ENCODE measurements at places on chromosomes 3 and 15.

GRCh38 chr3:196412704-196413103 is 19.5 kb downstream of the UBXN7 start:
- DNase-seq = no peak

GRCh38 chr3:195895078-195895860 is 13.1 kb downstream of the TNK2 start:
- DNase-seq = no peak

DNA sequence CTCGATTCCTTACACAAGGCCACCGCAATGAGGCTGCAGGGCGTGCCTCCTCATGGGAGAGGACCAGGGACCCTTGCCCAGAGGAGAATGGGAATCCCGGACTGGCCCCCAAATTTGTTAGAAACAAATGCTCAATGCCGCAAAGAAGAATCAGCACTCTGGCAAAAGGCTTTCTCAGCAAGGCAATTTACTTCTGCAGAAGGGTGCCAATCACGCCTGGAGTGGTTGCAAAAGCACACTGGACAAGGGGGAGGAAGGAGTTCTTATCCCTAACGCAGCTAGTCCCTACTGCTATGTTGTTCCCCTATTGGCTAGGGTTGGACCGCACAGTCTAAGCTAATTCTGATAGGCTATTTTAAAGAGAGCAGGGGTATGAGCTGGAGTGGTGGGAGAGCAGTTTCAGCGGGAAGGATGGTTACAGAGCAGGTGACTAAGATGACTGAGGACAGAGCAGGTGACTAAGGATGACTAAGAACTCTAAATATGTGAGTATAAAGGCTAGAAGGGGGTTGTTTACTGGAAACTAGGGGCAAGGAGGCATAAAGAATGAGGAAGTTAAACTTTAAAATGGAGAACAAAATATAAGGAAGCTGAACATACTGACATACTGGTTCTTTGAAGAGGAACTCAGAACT is 48.5 kb downstream of the KATNBL1 start:
- no peak for DNase-seq

DNA sequence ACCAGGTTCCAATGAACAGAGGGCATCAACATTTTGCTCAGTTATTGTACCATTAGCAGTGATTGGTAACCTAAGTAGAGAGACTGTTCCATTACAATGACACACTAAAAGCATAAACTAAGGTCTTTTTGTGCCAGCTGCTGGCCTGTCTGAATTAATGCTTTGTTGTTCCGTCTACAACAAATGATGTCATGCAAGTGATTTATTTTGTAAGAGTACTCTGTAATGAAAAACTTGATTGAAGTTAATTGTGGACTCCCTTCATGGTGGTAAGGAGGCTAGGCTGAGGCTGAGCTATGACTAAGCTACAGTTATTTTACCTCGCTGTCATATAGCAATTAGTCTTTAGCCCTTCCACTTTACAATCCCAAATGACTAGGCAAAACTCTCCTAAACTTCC is 23.2 kb downstream of the RCN2 start:
- DNase-seq = no peak

GRCh38 chr15:40685376-40685775 is 9.6 kb upstream of the RAD51 start:
- DNase-seq = no peak

DNA sequence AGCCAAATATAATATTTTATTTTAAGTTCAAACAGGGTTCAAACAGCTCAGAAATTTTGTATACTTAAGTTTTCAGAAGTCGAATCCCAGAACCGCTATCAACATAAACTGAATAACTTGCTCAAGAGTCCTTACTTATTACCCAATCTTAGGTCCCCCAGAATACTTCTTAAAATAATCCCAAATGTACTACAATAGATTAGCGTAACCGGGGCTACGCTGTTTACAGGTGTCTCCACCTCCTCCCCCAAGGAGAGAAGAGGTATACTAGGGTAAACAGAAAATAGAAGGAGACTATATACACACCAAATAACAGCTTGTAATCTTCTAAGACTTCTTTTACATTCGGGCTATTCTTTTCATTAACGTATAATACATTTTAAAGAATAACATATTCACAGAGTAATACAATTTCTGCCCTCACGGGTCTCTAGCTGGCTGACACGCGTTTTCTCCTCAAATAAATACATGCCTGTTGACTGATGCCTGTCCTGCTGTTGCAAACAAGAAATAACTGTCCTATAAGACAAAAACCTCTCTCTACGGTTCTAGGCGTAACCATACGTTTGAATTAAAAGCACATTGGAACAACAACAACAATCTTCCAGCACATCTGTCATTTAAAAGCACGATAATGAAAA is 1.3 kb downstream of the DENND4A start:
- no peak for DNase-seq

DNA sequence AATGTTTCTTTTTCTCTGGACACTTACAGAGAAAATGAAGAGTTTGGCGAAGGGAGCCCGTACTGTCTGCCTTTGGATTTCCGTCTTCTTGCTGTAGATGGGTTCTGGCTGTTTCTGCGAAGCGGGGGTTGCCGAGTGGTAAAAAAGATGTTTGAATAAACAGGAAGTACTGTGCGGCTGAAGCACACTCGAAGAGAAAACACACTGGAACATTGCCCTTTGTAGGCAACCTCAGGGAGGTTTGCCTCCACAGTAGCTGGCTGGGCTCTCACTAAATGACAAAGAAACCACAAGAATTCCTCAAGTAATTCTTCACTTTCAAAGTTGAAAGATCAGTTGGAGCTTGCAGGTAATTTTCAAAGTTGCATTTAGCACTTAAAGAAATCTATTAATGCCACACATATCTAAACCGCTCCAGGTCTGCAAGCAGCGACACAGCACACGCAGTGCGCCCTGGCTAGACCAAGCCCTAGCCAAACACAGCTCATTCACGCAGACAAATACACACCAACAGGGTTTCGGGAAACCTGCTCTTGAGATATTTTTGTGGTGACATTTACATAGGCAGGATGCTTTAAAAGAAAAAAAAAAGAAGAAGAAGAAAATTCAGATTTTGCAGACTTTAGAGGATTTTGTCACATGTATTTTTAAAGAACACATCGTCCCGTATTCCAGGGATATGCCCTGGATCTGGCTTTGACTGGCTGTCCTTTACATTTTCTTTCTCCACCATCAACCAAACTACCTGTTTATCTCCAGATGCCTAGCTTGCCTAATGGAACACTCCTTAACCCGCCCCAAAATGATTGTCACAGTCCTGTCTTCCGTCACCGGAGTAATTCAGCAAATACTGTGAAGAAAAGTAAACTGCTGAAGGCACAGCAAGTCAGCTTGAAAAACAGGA is 452.8 kb downstream of the FOXP1 start:
- DNase-seq = peak; percentile 55

DNA sequence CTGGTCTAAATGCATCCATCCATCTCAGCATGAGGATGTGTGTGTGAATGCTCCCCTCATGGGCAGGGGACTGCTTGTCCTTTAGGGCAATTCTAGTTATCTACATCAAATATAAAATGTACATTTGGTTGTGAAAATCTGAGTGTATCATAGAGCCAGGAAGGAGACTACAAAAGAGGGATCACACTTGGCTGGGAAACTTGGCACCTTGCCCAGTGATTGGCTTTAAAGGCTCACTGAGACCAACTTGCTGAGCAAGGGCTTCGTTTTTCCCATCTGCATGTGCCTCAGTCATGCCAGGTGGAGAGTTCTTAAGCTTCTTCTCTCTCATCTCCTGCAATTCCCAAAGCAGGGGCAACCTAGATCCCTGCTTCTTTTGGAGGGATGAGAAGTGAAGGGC is 5.2 kb downstream of the CAPN3 start:
- no peak for DNase-seq

GRCh38 chr3:140461250-140461649 is 216.6 kb upstream of the TRIM42 start:
- no peak for DNase-seq

GRCh38 chr3:65641045-65641444 is 397.7 kb downstream of the MAGI1 start:
- DNase-seq = no peak

DNA sequence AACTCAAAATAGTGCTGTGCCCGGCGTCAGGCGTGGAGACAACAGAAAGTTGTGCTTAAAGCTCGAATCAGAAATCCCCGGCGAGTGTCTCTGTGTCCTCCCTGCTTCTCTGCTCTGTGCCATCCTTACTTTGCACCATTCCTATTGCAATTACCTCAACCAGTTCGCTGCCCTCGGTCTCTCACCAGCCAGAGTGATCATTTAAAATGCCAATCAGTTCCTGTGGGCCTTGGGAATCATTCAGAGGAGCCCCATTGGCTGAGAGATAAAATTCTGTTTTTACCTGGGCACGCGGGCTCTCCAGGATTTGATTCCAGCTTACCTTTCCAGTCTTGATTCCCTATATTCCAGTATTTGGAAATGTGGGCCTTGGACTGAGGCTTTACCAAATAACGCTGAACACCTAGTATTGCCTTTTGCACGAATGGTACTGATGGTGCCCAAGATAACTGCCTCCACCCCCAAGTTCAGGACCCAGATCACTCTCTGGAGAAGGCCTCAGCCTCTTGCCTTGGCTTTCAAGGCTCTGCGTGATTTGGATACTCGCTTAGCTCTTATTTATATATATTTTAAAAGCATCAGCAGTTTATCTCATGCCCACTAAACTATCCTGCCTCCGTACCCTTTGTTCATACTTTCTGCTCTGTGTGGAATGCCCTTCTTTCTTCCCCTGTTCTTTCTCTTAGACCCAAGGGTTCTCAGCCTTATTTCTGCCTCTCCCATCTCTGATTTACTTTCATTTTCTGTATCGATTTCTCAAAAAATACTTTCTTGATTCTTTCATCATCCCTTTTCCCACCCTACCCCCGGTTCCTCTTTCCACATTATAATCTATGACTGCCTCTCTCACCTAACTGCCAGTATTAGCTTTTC is 863 bp downstream of the PSMA4 start:
- DNase-seq = no peak

DNA sequence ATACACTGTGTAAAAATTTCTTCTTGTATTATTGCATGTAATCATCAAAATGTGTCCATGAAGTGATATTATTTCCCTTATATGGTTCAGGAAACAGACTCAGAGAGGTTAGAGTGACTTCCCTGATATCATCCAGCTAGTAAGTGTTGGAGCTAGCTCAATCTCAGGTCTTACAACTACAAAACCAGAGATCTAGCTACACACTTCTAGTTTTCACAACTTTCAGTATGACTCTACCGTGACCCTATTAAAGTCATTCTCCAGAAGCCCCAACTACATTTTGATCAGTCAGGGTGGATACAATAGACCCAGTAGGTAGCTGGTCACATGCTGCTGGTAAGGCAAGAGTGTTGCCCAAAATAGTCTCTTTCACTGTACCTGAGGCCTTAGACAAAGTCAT is 165.3 kb downstream of the GOLIM4 start:
- DNase-seq = no peak

DNA sequence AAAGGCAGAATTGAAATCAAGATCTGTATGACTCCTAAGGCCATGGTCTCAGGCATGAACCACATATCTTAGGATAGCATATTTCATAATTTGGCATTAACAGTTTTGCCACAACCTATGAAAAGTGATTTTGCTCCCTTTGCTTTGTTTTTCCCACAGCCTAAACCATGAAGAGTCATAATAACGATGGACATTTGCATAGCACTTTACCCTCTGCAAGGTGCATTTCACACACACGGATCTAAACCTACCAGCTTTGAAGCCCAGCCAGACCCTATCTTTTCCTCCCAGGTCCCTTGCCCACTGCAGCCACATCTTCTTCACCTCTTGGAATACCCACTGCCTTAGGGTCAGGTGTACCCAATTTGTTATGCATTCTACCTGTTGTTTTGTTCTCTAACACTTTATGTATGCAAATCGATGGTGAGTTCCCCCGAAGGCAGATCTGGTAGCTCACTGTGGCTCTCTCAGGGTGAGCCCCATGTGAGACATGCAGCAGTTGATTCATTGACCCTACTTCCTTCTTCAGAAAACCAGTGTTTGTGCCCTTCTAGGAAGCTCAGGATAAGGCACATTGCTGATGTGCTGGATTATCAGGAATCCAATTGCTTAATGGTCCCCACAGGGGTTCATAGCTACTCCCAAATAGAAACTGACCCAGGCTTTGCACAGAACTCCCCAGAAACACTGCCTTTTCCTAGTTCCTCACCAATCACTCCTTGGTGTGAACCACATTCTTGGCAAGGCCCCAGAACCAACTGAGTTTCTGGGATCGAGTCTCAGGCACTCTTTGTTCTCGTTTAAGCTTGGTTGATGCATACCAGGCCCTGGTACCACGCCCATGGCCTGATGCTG is 8.7 kb downstream of the ARHGAP31 start:
- no peak for DNase-seq

DNA sequence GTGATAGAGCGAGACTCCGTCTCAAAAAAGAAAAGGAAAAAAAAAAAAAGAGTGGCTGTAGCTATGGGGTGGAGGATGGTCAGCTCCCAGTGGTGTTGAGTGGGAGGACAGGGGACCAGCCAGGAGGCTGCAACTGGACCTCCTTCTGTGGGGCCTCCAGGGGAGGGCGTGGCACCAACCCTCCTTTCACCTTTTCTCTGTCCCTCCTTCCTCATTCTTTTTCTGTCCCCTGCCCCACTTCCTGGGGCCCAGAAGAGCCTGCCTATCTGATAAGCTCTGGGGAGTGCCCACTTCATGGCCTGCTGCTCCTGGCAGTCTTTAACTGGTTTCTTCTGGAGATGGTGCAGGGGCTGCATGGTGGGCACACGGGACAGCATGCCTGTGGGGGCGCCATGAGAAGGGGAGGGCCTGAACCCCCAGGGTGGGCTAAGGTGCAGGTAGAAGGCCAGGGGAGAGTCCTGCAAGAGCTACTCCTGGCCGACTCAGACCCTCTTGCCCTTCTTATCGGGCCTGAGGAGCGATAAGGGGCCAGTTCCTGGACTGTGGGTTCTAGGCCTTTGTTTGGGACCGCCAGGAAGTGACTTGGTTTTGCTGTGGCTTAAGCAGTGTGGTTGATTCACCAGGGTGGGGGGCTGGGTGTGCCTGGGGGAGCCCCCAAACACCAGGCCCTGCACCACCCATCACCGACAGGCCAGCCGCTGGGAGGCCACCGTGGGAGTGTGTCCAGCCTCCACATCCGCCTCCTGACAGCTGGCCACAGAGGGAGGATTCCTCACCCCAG is 49.4 kb upstream of the FLNB start:
- no peak for DNase-seq

DNA sequence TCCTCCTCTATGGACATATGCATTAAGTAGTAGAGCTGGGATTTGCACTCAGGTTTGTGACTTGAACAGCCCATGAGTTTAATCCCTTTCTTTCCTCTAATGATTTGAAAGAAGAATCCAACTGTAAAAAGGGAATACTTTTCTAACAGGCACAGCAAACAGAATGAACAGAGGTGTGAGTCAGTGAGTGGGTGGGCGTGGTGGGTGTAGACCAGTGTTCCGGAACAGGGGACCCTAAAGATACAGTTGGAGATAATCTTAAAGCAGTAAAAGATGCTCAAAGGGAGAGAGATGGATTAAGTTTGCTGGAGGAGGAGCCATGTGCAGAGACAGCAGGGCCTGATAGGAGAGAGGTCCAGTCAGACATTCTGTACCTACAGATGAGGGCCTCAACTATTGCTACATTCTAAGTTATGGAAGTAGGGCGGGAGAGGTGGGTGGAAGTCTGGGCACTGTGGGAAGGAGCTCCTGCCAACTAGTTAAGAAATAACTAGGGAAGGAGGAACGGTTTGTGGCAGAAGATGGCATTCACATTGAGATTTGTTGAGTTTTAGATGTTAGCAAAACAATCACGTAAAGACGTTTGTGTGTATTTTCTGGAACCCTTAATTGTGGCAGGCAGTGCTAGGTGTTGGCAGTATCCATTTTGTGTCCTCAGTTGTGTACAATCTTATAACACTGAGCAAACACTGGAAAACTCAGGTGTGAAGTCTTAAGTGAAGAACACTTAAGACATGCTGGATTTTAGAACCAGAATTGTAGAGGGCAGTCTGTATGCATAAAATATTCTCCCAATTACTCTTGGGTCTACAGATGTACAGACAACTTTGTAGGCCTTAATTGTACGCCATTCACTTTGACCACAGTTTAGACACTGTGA is 511.0 kb downstream of the GRM7 start:
- DNase-seq = no peak

Data from stimulated activated CD8-positive, alpha-beta memory T cell treated with anti-CD3 and anti-CD28 coated beads, Interleukin-2, amount 100 ng/mL, for 1 hour (primary cell).